ENCODE measurements at places on chromosomes 5 and 9. TPM values are rescaled to one million over a fixed set of nuclear protein-coding genes. Genes with fewer than 3 reads are reported as not detected.

- DNase-seq, result no peak
- no peaks in the 10 kb centered on the region for H3K36me3 ChIP-seq
- H3K27me3 ChIP-seq, result no peaks in the 10 kb centered on the region
- H3K27ac ChIP-seq, result no peak overlapping the region
- no peak overlapping the region for H3K4me3 ChIP-seq
Measured at GRCh38 chr9:98536542-98537173, 172.1 kb downstream of the GABBR2 start.

- H3K36me3 ChIP-seq, result no peaks in the 10 kb centered on the region
- H3K27me3 ChIP-seq, result peaks cover 18% of the 10 kb centered on the region
- DNase-seq, result no peak
Measured at GRCh38 chr5:135106610-135107471, 72.8 kb upstream of the PITX1 start.

GRCh38 chr5:134184155-134185135 is 7.7 kb upstream of the SKP1 start:
- peaks cover 10% of the 10 kb centered on the region for H3K4me1 ChIP-seq
- H3K27ac ChIP-seq, result no peak overlapping the region
- no peak overlapping the region for H3K4me3 ChIP-seq
- peak; percentile 61 for DNase-seq
- H3K36me3 ChIP-seq, result no peaks in the 10 kb centered on the region

- H3K4me1 ChIP-seq, result no peaks in the 10 kb centered on the region
- no peak for DNase-seq
- no peaks in the 10 kb centered on the region for H3K36me3 ChIP-seq
- H3K4me3 ChIP-seq, result no peak within 1 kb of the TSS
- no peak within 1 kb of the TSS for H3K27ac ChIP-seq
Measured at GRCh38 chr5:146516151-146516475, at the start of gene GPR151. Gene GPR151 (minus strand): TSS chr5:146516190. CDS start chr5:146516113, 77 bp downstream.

- no peaks in the 10 kb centered on the region for H3K4me1 ChIP-seq
- no peaks in the 10 kb centered on the region for H3K27me3 ChIP-seq
- no peak overlapping the region for H3K27ac ChIP-seq
- no peak overlapping the region for H3K4me3 ChIP-seq
Measured at GRCh38 chr5:65766175-65766574, 44.2 kb downstream of the NLN start.

DNA sequence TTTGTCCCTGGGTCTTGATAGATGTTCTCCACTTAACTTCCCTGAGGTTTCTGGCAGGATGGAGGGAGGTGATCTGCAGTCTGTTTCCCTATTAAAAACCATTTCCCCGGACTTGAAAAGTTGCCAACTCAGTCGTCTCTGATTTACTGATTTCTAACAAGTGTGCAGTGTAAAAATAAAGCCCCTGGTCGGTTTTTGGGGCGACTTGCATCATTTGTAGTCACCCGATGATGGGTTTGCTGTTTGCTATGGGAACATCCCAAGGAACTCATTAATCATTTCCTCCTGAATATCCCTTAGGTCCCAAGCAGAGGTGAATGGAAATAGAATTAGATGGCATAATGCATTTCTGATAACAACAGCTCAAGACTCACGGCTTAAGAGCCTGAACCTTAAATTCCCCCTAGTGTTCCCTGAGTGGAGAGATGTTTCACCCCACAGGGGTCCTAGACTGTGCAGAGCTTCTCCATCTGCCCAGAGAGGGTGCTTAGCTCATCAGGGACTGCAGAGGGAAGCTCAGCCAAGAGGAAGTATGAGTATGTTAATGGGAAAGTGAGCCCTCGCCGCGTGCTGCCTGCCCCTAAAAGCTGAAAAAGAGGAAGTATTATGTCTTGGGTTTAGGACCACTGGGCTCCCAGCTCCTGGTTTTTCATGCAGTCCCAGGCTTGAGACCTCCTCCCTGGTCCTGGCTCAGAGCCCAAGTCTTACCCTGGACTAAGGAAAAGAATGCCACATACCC is 115.1 kb upstream of the DAP start:
- no peaks in the 10 kb centered on the region for H3K36me3 ChIP-seq
- H3K4me1 ChIP-seq, result peaks cover 4% of the 10 kb centered on the region
- H3K27me3 ChIP-seq, result no peaks in the 10 kb centered on the region
- H3K27ac ChIP-seq, result no peak overlapping the region
- peak; percentile 26 for DNase-seq

DNA sequence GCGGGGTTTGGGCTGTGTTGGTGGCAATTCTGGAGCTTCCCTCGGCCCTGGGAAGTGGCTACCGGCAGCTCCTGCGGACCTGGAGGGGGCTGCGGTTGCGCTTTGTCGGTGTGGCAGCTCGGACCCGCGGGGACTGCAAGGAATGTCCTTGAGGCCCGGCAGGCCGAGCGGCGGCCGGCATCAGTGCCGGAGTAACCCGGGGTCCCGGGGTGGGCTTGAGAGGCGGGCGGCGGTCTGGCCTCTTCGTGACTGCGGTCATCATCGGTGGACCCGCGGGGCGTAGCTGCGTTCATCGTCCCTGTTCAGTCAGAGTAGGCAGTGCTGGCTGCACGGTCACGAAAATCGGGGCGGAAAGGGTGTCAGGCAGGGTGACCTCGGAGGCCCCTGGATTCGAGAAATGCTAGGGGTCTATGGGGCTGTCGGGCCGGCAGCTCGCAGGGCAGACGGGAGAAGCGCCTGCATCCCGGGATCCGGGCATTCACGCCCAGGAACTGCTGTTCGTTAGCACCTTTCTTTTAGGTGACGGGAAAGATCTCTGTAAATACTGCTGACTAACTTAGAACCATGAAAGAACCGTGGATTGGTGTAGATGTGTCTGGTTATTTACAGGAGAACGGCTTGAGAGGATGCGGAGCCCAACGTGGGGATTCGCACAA is 474 bp downstream of the HMGCR start:
- no peaks in the 10 kb centered on the region for H3K27me3 ChIP-seq
- no peaks in the 10 kb centered on the region for H3K36me3 ChIP-seq
- peak overlapping the region; percentile 86 for H3K27ac ChIP-seq
- peaks cover 3% of the 10 kb centered on the region for H3K4me1 ChIP-seq
- peak overlapping the region; percentile 74 for H3K4me3 ChIP-seq

The OSTF1 gene
- total RNA-seq, result 15.6 TPM

Data from muscle of leg (tissue), 16 donors.